ENCODE measurements at places on chromosomes 7 and 10. TPM values are rescaled to one million over a fixed set of nuclear protein-coding genes. Genes with fewer than 3 reads are reported as not detected.
A peak's percentile ranks its signal among the peaks of the same experiment; 100 is the strongest.

GRCh38 chr10:58177362-58177947 is 90.2 kb downstream of the IPMK start:
- no peak for DNase-seq
- H3K27ac ChIP-seq, result no peak overlapping the region
- no peaks in the 10 kb centered on the region for H3K36me3 ChIP-seq
- H3K4me1 ChIP-seq, result no peaks in the 10 kb centered on the region
- H3K4me3 ChIP-seq, result no peak overlapping the region

The GIMAP1 gene
- 4.6 TPM for total RNA-seq

The NUDT5 gene
- 6.0 TPM for total RNA-seq

DNA sequence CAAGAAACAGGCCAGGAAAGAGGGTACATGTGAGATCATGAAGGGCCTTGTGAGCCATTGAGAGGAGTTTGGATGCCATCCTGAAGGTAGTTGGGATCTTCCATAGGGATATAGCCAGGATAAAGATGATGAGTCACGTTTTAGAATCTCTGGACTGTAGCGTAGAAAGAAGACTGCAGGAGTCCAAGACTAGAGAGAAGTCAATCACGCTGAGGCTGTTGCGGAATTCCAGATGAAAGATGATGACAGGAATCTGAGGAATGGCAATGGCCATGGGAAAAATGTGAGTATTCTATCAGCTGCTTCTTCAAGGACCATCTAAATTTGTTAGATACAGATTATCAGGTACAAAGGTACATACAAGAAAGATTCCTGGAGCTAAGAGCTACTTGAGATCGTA is 711.3 kb downstream of the GRM8 start:
- H3K4me1 ChIP-seq, result no peaks in the 10 kb centered on the region
- no peak overlapping the region for H3K4me3 ChIP-seq
- H3K27ac ChIP-seq, result no peak overlapping the region
- H3K27me3 ChIP-seq, result no peaks in the 10 kb centered on the region
- no peaks in the 10 kb centered on the region for H3K36me3 ChIP-seq

DNA sequence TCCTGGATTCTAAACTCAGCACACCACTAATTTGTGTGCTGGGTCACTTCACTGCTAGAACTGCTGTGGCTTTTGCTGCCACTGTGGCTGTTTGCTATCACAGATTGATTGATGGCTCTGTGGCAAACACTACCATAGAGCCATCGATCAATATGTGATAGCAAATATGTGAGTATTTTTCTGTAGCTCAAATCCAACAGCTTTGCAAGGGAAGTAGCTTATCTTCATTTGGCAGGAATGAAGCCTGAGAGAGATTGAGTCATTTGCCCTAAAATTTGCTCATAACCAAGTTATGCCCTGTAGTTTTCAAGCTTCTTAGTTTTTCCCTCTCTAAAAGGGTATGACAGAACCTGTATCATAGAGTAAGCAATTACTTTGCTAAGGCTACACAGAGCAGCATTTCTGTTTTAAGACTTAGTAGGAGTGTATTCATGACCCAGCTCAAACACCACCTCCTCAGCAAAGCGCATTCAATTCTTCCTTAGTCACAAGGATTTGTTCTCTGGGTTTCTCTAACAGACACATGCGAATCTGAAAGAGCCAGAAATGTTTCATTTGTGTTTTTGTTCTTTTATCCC is 43.1 kb downstream of the MINPP1 start:
- no peak overlapping the region for H3K27ac ChIP-seq
- no peak overlapping the region for H3K4me3 ChIP-seq
- H3K27me3 ChIP-seq, result no peaks in the 10 kb centered on the region
- no peaks in the 10 kb centered on the region for H3K36me3 ChIP-seq
- H3K4me1 ChIP-seq, result no peaks in the 10 kb centered on the region
- DNase-seq, result no peak

DNA sequence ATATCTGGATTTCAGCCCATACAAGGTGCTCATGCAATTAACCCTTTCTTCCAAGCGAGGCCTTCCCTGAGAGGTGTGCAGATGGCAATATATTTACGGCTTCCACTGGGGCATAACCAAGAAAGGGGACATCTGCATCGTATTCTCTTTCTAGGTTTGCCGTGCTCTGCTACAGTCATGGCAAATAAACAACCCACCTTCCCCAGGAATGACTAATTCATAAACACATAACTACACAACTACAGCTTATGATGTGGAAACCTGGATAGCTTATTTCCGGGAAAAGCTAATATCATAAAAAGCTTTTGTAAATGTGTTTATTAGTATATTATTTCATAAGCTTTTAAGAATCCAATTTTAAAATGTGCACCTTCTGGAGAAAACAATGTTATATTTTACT is 120.0 kb downstream of the CAMK1D start:
- H3K36me3 ChIP-seq, result no peaks in the 10 kb centered on the region
- DNase-seq, result no peak
- no peak overlapping the region for H3K27ac ChIP-seq

DNA sequence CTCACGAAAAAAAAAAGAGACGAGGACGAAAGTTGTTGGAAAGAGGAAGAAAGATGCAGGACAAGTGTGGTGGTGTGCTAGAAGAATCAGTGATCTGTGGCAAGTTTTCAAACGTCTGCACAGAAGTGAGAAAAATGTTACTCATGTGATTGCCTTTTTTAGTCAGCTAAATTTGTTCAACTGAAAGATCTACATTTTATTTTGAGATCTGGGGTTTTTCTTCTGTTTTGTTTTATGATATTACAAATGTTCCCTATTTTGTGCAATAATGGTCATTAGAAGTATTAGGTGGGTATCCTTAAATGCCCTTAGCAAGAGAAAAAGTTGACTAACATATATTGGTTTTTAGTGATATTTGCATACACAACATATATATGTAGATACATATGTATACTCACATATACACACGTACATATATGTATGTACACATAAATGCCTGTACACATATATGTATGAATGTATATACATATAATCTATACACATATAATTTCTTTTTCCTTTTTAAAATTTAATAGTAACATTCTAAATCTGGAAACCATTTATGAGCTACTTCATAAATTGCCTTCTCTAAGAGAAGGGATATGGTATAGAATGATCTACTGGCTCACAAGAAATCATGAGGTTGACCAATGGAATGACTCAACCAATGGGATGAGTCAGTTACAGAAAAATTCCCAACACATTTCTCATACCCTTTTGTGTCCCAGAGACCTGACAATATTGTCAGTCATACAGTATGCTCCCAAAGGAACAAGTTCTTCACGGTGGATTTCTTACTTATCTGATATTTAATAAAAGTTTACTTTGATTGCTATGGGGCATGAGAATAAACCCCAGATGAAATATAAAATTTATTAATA is 38.4 kb downstream of the SLC39A12 start:
- DNase-seq, result no peak
- no peaks in the 10 kb centered on the region for H3K27me3 ChIP-seq
- no peaks in the 10 kb centered on the region for H3K4me1 ChIP-seq
- H3K27ac ChIP-seq, result no peak overlapping the region

DNA sequence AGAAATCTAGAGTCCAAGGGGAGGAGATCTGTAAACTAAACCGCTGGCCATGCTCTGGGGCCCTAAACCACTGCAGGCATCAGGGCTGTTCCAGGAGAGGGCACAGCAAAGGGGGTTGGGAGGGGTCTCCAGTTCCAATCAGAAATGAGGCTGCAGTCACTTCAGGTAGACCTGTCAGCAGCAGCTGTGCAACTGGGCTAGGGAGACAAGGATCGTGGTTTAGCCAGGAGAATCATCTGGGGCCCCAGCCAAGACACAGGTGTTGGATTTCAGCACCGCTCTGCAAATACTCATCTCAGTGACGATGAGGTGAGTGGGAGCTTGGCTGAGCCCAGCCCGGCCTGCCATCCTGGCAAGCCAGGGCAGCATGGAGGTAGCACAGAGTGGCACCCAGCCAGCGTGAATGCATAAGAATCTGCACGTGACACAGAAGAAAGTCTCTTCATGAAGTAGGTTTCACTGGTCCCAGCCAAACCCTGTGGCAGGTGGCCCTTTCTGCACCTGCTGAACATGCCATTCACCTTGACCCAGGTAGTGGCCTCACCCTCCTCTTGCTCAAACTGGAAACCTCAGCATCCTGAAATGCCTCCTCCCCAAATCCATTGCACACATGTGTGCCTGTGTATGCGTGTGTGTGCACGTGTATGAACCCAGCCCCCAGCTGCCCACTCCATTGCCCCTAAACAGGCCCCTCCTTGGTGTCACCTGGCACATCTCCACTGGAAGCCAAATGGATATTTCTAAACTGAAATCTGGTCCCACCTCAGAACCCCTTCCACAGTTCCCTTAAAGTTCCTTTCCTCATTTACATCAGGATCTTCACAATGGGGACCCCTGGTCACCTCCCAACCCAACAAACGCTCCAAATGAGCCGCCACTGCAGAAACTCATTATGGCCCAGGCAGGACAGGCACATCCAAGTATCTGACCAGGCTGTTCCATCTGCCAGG is 9.6 kb downstream of the GPRIN2 start:
- peaks cover 4% of the 10 kb centered on the region for H3K27me3 ChIP-seq
- H3K4me1 ChIP-seq, result no peaks in the 10 kb centered on the region
- peak; percentile 1 for DNase-seq
- H3K36me3 ChIP-seq, result no peaks in the 10 kb centered on the region

DNA sequence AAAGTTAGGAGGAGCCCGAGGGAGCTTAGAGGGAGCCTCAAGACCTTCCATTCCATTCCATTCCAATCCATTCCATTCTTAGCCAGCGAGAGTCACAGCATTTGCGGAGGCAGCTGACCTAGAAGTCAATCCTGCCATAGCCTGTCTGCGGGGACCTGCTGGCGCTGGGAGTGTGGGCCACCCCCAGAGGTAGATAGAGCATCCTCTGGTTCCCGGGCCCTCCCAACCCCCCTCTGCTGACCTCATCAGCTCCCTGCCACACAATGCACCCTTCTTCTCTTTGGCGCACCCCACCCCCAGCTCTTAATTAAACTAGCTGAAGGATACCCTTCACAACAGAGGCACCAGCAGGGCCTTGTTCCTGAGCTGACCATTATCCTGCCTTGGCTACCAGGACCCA is 152.5 kb upstream of the ZMIZ1 start:
- H3K27me3 ChIP-seq, result no peaks in the 10 kb centered on the region
- H3K4me1 ChIP-seq, result peaks cover 3% of the 10 kb centered on the region
- no peak overlapping the region for H3K27ac ChIP-seq
- H3K36me3 ChIP-seq, result no peaks in the 10 kb centered on the region

The PAPOLB gene
- total RNA-seq, result 0.10 TPM

The FAM107B gene
- 3.7 TPM for total RNA-seq

GRCh38 chr10:126080291-126080825 is 184.0 kb downstream of the FANK1 start:
- no peak overlapping the region for H3K4me3 ChIP-seq
- H3K36me3 ChIP-seq, result no peaks in the 10 kb centered on the region
- no peak overlapping the region for H3K27ac ChIP-seq
- H3K4me1 ChIP-seq, result no peaks in the 10 kb centered on the region

- H3K4me1 ChIP-seq, result peaks cover 20% of the 10 kb centered on the region
- no peak overlapping the region for H3K4me3 ChIP-seq
- H3K27me3 ChIP-seq, result no peaks in the 10 kb centered on the region
- DNase-seq, result no peak
These were observed 87.8 kb upstream of the DYNC1I1 start for GRCh38 chr7:95684505-95684904.

The CRPPA gene
- total RNA-seq, result 2.8 TPM

The VAX1 gene
- total RNA-seq, result not detected

The ZNF487 gene
- 2.4 TPM for total RNA-seq

The DHTKD1 gene
- total RNA-seq, result 45.7 TPM

DNA sequence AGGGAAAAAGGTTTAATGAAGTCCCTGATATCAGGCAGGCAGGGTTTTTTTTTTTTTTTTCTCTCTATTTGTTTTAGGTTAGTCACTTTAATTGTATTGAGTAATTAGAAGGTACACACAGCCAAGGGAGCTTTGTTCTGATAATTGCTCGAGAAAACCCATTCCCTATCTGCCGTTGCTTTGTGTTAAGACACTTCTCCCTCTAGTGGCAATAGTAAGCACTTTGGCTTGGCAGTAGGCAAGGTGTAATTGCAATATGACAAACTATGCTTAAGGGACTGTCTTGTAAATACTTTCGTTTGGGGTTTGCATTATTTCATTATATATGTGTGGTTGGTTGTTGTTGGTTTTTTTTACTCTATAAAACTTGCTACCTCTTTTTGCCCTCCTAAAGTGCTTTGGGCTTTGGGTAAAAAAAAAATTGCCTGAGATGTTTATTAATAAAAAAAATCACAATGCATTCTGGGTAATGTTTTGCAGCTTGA is 113.4 kb downstream of the BTRC start:
- no peak overlapping the region for H3K4me3 ChIP-seq
- H3K36me3 ChIP-seq, result no peaks in the 10 kb centered on the region
- DNase-seq, result no peak
- H3K27me3 ChIP-seq, result no peaks in the 10 kb centered on the region

- no peak overlapping the region for H3K27ac ChIP-seq
- no peaks in the 10 kb centered on the region for H3K36me3 ChIP-seq
- no peaks in the 10 kb centered on the region for H3K27me3 ChIP-seq
- no peak overlapping the region for H3K4me3 ChIP-seq
- DNase-seq, result no peak
- no peaks in the 10 kb centered on the region for H3K4me1 ChIP-seq
These were observed 130.4 kb upstream of the GHITM start for GRCh38 chr10:84008878-84009277.

DNA sequence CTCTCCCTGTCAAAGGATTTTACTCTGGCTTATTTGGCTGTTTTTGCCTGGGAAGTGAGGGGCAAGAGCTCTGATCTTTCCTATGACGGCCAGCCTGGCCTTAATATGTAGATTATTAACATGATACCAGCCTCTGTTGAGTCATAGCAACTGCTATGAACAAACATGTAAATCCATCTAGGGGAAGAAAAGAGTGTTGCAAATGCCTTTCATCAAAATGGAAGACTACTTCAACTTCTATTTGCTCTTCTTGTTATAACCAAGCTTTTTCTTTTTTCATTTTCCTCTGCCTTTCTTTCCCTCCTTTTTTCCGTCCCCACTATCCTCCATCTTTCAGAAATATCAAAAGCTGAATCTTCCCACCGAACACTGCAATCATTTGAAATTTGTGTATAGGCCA is 46.6 kb downstream of the BTRC start:
- H3K4me1 ChIP-seq, result peaks cover 18% of the 10 kb centered on the region
- H3K36me3 ChIP-seq, result no peaks in the 10 kb centered on the region
- no peak for DNase-seq
- H3K27me3 ChIP-seq, result no peaks in the 10 kb centered on the region

DNA sequence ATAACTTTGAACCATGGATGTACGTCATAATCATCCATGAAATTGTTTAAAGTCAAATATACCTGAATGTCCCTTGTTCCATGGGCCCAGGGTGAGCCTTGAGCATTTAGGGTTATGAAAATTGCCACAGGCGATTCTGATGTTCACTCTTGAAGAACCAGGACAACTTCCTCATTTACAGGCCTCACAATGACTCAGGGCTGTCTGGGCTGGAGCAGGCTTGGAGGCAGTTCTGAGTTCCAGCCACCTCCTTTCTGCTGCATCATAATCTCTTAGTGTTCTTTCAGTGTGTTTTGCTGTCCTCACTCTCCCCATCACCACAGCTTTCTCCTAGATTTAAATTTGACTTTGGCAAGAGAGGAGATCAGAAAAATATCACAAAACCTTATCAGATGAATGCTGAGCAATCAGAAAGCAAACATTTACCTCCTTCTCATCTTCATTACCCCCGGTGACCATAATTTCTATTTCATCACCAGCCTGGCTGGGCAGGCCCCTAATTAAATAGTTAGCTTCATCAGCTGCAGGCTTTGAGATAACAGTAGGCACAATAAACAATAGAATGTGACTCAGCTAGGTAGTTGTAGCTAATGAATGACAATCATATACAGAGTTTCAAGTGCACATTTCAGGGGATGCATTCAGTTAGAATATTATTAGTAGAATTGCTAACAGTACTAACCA is 571.0 kb downstream of the SH2D4B start:
- H3K36me3 ChIP-seq, result no peaks in the 10 kb centered on the region
- no peaks in the 10 kb centered on the region for H3K4me1 ChIP-seq
- H3K4me3 ChIP-seq, result no peak overlapping the region
- no peaks in the 10 kb centered on the region for H3K27me3 ChIP-seq
- DNase-seq, result no peak
- H3K27ac ChIP-seq, result no peak overlapping the region

The ODAD2 gene
- not detected for total RNA-seq

Measured in gastrocnemius medialis (tissue), 4 donors.